NCI-H2029 (cell line): ENCODE measurements at places on chromosomes 1 and 21.

DNA sequence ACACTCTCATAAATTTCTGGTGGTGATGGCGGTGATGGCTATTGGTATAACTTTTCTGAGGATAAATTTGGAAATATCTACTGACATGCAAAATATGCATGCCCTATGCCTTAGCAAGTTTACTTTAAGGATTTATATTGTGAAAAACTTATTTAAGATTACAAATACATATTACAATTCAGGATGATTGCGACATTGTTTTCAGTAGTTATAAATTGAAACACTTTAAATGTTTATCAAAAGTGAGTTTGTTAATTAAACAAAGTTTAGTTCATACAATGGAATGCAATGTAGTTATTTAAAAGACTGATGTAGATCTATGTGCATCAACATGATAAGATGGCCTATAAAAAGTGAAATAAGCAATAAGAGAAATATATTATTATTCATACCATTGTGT is 331.3 kb upstream of the NR5A2 start:
- no peak for DNase-seq

- no peak for DNase-seq
Measured at GRCh38 chr1:41486371-41487125, 2.1 kb upstream of the EDN2 start.

DNA sequence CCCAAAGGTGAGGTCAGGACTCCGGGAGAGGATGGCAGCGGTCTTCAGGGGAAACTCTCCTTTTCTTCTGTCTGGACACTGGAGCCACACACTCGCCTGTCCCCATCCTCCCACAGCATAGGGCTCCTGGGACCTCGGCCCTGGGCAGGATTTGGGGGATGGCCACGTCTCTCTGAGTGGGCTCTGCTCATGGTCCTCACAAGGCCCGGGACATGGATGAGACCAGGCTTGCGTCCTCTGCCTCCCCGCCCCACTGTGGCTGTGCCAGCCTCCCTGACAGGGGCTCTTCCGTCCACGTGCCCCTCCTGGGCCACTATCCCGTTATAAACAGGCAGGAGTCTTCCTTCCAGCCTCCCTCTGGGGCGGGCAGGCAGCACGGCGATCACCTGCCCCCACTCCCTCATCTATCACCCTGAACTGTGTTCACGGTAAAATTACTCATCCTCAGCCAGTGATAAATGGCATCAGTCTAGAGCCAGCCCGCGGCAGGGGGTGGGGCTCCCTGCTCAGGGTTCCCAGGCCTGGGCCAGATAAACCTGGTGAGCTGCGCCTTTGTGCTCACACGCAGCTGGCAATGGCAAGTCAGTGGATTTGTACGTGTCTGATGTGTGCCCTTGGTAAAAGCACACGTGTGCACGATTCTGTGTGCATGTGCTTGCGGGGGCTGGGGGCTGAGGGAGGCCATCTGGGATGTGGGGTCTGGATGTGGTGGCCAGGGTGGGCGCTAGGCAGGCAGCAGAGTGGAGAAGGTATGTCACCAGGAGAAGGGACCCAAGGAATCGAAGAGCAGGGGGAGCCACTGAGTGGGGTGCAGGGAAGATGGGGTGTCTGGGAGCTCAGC is 12.6 kb upstream of the SAMD11 start:
- DNase-seq: no peak

GRCh38 chr1:48947761-48948537 is 171.3 kb upstream of the BEND5 start:
- no peak for DNase-seq

- DNase-seq: no peak
Measured at GRCh38 chr1:6425658-6426057, 1.1 kb downstream of the ESPN start.

DNA sequence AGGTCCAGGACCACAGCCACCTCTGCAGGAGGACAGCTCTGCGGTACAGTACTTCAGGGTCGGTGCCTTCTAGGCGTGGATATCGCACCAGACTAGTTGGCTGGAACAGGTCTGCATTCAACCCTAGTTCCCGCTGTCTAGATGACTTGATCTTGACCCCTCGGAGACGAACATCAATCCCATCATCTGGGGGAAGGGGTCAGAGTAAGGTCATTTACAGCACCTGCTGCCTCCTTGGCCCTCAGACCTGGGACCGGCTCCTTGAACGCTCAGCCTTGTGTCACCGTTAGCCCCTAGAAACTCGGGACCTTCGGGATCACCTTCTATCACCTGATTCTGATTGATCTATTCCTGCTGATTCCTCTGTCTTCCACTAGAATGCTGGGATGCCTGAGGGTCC is 2.6 kb downstream of the HECTD3 start:
- DNase-seq: no peak

DNA sequence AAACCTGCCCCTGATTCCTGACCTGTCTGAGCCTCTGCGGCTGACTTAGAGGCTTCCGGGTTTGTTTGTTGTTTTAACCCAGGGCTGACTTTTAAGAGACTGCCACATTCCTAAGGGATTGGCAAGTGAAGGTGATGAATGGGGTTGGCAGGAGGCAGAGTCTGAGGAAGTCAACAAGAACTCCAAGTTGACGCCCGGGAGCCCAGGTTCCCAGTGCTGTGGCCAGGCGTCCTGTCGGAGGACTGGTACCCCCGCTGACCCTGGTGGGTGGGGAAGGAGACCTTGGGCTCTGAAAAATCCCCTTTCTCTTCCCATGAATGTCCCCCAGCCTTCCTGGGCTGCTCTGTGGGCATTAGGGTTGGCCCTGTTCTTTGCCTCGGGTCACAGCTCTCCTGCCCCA is 19.7 kb upstream of the EPS8L3 start:
- DNase-seq: no peak

DNA sequence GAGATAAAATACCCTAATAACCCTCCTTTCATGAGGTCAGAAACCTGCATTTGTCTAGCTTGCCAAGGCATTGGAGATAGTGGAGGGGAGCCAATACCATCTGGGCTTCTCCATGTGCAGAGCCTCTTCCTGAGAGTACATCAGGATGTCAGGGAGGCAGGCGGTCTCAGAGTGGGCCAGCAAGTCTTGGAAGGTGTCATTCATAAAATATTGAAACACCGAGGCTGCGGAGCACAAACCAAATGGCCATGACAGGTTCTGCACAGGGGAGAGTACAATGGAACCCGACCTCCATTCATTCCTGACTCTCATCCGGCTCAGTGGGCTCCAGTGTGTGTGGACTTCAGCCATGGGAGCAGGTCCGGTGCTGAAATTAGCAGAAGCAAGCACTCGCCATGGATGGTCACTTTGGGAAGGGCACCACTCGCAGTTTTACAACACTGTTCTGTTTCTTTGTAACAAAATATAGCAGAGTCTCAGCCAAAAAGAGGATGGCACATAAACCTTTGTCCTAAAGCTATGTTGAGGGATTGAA is 446.6 kb downstream of the SIPA1L2 start:
- no peak for DNase-seq

- DNase-seq: no peak
Measured at GRCh38 chr1:65208563-65208973, 60.6 kb downstream of the AK4 start.

GRCh38 chr1:115057661-115058254 is 28.1 kb downstream of the TSHB start:
- no peak for DNase-seq

DNA sequence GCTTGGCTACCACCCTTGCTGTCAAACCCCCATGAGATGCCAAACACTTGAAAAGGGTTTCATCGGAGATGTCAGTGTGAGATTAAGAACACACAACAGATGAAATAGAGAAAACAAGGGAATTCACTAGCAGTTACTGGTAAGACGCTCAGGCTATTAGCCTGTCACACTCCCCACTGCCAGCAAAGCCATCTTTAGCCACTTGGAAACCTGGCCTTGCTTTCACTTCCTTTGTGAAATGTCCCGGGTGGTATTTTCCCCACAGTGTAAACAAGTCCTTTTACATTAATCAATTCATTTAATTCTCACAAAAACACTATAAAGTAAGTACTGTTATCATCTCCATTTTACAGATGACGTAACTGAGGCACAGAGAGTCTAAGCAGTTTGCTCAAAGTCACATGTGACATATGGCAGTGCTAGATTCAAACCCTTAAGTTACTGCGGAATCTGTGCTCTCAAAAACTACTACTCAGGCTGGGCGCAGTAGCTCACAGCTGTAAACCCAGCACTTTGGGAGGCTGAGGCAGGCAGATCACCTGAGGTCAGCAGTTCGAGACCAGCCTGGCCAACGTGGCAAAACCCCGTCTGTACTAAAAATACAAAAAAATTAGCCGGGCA is 32.7 kb upstream of the KHDRBS1 start:
- no peak for DNase-seq

DNA sequence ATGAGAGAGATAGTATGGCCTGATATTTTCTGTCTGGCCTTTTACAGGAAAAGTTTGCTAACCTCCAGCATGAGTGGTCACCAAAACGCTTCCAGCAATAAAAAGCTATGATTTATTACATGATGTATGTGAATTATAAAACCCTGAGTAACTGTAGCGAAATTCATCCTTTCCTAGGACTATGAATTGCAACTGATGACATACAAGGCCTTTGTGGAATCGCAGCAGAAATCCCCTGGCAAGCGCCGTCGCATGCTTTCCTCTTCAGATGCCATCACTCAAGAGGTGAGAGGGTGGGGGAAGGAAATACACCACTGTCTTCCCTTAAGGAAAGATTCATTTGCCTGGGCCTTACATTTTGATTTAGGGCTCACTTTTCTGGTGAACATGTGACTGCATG is 117.9 kb downstream of the MACF1 start:
- DNase-seq: no peak

DNA sequence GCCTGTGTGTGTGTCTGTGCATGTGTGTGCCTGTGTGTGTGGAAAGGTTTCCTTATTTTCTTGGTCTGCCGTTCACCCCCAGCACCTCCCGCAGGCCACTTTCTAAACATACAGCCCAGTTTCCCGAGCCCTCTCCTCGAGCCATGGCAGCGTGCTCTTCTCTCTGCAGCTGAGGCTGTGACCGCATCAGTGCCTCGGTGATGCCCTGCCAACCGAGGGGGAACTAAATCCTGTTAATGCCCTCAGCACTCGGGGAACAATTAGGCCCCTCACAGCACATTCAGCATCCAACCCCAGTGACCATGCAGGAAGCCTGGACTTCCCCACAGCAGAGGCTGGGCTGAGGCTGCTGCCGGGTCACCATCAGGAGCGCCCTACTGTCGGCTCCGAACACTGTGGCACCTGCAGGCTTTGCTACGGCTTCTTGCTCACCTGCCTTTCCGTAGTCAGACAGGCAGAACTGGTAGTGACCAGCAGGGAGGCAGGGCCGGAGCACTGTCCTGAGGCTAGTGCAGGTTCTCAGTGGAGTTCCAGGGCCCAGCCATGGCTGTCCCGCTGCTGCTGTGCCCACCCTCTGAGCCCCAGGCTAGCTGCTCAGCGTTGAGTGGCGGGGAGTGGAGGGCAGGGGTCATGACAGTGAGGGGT is 8.1 kb downstream of the GPR137B start:
- DNase-seq: no peak
